NCI-H2107 (cell line): ENCODE measurements at places on chromosomes 12 and 14.
A peak's percentile ranks its signal among the peaks of the same experiment; 100 is the strongest.

GRCh38 chr12:19783547-19784444 lies 344.5 kb downstream of the AEBP2 start:
- no peak for DNase-seq

- no peak for DNase-seq
These were observed 488.3 kb upstream of the SYT1 start for GRCh38 chr12:78376257-78376656.

GRCh38 chr14:77495334-77495733 lies 3.3 kb downstream of the ISM2 start:
- DNase-seq, result no peak

GRCh38 chr14:50901361-50901760 lies 29.5 kb downstream of the ABHD12B start:
- no peak for DNase-seq

- DNase-seq, result no peak
These were observed 133.5 kb downstream of the BICD1 start for GRCh38 chr12:32240162-32240561.

DNA sequence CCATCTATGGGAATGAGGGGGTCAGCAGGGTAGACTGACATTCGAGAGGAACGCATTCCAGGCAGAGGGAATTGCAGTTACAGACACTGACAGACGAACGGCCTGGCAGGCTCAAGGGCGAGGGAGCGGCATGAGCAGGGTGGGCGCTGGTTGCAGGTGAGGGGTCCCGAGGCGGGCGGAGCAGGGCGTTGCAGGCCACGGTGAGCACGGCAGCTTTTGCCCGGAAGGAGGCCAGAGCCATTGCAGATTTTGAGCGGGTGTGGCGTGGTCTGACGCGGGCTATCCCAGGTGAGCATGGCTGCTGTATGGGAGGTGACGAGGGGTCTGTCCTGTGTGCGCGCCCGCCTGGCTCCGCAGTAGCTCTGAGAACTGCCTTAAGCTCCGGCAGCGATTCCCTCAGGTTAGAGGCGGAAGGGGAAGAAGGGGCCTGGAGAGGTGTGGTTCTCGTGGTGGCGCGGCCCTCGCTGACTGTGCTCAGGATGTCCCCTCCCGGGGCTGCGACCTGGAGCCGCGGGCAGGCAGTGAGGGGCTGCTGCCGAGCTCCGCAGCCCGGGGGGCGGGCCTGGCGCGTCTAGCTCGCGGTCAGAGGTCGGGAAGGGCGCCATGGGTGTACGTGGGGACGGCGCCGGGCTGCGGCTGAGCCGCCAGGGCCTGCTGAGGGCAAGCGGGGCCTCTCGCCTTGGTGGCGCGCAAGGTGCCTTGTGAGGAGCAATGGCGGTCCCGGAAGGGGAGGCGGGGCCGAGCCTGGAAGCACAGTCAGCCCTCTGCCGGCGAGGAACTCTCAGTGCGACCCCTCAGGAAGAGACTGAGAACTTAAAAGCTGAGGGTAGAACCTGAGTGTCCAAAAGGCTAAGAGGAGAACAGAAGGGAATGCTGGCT lies 177.1 kb downstream of the CACNA1C start:
- DNase-seq, result no peak

- DNase-seq, result no peak
These were observed 16.9 kb upstream of the KRT7 start for GRCh38 chr12:52216100-52216499.

DNA sequence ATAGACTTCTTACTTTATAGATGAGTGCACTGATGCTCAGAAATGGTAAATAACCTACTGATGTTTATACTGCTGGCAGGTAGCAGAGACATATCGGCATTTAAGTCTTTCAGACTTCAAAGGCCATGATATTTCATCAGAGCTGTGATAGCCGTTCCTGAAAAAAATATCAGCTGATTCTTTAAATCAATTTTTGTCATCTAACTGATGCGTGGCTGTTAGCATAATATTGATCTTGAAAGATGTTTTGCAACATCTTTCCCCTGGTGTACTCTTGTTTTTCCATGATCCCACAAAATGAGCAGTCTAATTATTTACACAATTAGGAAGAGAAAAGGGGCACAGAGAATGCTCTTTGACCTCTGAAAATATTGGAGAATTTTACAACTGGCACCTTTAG lies 1.6 kb upstream of the SLCO1B1 start:
- no peak for DNase-seq

- DNase-seq, result no peak
These were observed 14.0 kb downstream of the BRF1 start for GRCh38 chr14:105286759-105287144.

- peak; percentile 47 for DNase-seq
These were observed at the start of gene ZBTB1 for GRCh38 chr14:64504310-64504896. ZBTB1 (plus strand) TSS chr14:64504770; CDS start chr14:64521505, 16,735 bp downstream.

- DNase-seq, result no peak
These were observed 386.4 kb downstream of the RGS6 start for GRCh38 chr14:72318648-72319047.

- no peak for DNase-seq
These were observed 78.2 kb downstream of the MIPOL1 start for GRCh38 chr14:37275963-37276362.

GRCh38 chr12:16605642-16606116 lies 283 bp downstream of the LMO3 start:
- DNase-seq, result no peak

DNA sequence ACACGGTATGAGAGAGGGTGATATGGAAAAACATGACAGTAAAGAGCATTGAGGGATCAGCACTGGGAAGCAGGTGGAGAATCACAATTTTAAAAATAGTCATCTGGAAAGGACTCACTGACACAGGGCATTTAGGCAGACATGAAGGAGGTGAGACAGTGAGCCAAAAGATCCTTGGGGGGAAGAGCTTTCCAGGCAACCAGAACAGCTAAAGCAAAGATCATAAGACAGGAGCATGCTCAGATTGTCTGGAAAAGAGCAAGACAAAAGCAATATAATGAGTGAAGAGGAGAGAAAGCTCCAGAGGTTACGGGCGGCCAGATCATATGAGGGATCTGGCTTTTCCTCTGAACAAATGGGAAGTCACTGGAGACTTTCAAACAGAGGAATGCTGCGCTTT lies 63.9 kb downstream of the DENND5B start:
- DNase-seq, result no peak

- no peak for DNase-seq
These were observed 1003.9 kb downstream of the FLRT2 start for GRCh38 chr14:86533834-86534233.

DNA sequence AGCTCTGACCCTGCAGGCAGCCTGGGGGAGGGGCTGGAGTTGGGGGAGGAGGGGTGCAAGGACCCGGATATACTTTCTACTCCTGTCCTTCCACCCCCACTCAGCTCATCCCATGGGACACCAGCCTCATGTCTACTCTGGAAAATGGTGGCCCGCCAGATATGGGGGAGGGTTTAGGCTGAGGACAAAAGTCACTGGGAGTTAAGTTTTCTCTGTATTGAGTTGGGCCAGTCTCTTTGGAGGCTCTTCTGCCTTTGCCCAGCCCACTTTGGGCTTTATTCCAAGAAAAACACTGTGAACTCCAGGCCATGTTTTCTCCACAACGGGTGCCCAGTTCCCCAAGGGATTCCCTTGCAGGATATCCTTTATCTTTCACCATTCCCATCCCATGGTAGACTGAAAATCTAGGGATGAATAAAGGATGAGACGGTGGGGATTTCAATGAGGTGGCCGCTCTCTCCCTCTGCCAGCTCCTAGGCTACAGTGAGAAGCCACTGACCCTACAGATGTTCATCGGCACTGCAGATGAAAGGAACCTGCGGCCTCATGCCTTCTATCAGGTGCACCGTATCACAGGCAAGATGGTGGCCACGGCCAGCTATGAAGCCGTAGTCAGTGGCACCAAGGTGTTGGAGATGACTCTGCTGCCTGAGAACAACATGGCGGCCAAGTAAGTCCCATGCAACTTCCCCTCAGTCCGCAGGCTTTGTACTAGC lies 4.9 kb downstream of the NFATC4 start:
- no peak for DNase-seq

DNA sequence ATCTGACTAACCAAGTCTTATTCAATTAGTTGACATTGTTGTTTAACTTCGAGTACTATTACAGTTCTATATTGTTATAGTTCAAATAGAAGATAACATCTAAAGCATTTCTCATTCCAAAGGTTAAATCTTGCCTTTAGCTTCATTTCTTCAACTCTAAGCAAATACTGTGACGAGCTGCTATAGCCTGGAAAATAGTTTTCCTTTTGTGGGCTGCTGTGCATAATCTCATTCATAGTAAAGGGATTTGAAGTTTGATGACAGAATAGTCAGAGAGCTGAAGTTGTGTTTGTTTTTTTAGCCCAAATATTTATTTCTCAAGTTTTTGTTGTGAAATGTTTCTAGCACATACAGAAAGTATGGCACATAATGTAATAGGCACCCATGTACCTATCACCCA lies 13.4 kb downstream of the PSEN1 start:
- no peak for DNase-seq

- DNase-seq, result no peak
These were observed 32.7 kb downstream of the SLC25A21 start for GRCh38 chr14:37139710-37140109.

DNA sequence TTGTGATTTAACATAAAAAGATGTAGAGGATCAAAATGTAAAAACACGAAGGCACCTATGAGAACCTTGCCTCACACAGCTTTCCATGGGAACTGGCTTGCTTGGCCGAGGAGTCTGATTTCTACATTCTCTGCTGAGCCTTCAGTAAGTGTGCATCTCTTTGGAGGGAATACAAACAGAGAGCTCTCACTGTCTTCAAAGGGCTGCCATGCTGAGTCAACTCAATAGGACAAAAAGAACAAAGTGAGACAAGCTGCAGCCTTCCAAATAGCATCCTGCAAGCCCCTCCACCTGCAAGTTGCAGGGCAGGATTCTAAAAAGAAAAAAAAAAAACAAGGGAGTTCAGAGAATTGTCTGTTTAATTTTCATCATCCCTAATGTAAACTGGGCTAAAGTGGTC lies 411.9 kb downstream of the NELL2 start:
- no peak for DNase-seq

DNA sequence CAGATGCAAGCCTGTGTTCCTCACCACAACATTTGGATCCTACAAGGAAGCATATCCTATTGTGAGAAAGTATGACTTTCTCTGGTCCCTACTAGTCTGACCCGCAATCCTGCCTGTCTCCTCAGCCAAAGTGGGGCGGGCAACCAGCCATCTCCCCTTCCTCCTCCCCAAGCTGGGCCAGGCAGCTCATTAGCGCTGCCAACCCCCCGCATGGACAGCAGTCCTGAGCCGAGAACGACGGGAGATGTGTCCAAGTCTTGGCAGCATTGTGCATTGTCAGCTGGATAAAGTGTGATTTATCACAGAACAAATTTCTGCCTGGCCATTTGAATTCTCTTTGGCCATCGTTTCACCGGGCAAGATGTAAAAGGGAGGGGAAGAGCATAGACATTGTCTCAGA lies 139.4 kb downstream of the SLC15A4 start:
- no peak for DNase-seq

DNA sequence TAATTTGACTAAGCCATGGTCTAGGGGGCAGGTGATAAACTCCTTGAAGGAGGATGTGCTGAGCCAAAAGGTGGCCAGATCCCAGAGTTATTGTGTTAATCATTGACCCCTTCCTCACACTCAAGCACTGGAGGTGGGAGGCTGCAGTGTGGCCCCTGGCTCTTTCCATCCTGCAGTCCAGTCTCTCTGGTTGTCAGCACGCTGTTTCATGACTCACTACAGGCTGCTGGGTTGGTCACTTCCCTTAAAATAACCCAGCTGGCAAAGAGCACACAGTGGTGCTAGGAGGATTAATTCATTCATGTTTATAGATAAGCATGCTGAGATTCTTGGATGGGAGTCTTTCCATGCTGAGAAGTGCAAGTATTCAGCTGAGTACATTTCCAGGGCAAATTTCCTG lies 228.9 kb downstream of the ANO2 start:
- no peak for DNase-seq

DNA sequence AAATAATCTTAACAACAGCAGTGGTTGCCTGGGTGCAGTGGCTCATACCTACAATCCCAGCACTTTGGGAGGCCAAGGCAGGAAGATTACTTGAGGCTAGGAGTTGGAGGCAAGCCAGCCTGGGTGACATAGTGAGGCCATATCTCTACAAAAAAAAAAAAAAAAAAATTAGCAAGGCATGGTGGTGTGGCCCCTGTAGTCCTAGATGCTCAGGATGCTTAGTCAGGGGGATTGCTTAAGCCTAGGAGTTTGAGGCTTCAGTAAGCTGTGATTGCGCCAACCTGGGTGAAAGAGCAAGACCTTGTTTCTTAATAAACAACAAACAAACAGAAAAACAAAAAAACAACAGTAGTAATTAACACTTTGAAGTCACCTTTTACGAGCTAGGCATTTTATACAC lies 642 bp upstream of the ACSM4 start:
- no peak for DNase-seq

GRCh38 chr12:82817368-82817767 lies 130.7 kb downstream of the TMTC2 start:
- no peak for DNase-seq

DNA sequence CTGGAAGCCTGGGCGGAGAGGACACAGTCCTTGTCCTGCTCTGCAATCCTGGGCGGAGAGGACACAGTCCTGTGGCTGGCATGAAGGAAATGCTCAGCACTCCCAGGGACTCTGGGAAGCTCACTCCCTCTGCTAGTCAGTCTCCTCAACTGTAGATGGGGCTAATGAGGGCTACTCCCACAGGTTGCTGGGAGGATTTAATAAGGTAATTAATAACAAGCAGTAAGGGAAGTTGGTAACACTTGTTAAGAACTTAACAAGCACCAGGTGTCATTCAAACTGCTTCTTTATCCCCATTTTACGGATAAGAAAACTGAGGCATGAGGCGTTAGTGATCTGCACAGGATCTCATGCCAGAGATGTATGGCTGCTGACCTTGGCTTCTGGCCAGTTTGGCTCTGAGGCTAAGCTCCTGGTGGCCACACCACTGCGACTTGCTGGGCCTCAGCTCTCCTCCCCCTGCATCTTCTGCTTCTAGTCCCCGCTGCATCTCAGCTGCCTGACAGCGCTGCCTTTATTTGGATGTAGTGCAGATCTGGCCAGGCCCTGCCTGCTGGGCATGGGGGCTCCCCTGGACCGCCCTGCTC lies 54.1 kb upstream of the BEGAIN start:
- no peak for DNase-seq

DNA sequence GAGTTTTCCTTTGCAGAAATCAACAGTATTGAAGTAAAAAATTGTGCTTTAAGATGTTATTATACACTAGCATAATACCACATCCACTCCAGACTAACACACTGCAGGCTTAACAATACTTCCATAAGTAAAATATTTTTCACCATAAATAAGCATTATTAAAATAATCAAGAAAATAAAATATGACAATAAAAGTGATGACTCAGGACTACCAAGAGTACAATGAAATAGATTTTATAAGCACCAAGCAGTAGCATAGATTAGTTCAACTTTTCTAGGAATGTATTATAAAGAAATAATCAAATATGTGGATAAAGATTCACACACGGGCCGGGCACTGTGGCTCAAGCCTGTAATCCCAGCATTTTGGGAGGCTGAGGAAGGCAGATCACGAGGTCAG lies 40.4 kb upstream of the MTHFD1 start:
- DNase-seq, result no peak
